PC-3 (cell line): ENCODE measurements at places on chromosomes 13 and 19.

DNA sequence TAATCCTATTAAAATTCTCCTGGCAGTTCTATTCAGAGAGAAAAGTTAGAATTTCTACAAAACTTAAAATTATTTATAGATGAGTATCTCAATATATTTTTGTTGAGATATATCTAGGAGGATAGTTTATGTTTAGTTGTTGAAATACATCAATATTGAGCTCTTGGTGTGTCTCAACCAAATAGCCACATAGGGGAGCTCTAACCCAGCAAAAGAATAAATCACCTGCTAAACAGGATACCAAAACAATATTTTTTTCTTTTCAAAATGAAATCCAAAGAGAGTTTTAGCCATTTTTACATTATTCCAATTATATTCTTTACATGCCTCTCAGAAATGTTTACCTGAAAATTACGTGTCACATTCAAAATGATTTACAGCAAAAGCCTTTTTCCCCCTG lies 954.7 kb downstream of the SLITRK6 start:
- peak; percentile 48 for DNase-seq

DNA sequence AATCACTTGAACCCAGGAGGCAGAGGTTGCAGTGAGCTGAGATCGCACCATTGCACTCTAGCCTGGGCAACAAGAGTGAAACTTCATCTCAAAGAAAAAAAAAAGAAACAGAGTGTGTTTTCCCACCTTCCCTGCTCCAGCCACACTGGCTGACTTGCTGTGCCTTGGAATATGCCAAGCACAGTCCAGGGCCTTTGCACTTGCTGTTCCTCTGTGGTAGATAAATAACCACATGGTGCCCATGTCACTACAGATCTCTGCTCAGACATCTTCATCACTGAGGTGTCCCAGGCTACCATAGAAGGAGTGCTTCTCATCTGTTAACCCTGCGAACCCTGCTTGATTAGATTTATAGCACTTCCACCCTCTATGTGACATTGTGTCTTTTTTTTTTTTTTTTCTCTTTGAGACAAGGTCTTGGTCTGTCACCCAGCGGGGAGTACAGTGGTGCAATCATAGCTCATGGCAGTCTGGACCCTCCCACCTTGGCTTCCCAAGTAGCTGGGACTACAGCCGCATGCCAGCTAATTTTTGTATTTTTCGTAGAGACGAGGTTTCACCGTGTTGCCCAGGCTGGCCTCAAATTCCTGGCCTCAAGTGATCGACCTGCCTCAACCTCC lies 10.4 kb downstream of the SMARCA4 start:
- no peak for DNase-seq

DNA sequence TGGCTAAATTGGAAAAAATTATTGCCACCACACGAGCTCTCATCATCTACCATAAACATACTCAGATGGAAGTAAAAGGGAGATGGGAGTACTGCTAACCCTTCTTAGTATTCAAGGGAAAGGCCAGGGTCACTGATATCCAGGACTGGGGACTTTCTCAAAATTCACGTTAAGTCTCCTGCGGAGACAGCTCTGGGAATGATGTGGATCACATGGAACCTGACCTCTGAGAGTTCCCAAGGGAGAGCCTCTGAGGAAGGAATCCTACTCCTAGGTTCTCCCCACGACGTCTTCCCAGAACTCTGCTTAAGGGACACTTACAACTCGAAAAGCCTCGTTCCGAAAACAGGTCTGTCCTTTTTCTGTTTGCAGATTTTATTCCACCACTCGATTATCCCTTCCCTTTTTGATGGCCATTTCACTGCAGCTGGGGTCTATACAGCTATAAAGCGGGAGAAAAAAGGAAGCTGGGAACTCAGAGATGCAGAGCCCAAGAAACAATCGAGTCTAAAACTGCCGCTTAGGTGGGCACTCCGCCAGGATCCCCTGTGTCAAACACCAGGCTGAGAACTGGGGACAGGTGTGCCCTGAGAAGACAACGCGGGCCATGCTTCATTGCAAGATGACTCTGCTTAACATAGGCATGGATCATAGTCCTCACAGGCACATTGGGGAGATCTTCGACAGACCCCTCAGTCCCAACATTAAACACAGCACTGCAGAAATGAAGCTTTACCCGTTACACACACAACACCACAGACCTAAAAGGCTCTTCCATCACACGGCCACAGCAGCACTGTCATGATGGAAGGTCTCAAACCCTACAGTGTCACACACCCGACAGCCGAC lies 823 bp upstream of the ZNF567 start:
- peak; percentile 2 for DNase-seq

GRCh38 chr13:93397619-93398018 lies 171.0 kb downstream of the GPC6 start:
- DNase-seq, result no peak

DNA sequence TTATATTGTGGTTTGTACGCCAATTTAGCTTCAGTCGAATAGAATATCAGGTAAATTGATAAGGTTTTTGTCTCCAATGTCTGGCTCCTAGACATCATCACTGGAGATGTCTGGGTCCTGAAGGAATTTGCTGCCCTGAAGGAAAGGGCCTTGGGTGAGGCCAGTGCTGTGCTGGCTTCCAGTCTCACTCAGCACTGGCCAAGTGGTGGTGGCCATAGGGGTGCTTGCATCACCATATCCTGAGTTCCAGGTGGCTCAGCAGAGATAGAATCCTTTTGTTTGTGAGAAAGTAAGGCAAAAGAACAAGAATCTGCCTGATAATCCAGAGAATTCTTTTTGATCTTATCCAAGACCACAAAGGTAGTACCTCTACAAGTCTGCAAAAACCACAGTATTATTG lies 39.1 kb downstream of the UQCRFS1 start:
- no peak for DNase-seq

GRCh38 chr13:100392709-100393630 lies 195.6 kb downstream of the GGACT start:
- peak; percentile 95 for DNase-seq

DNA sequence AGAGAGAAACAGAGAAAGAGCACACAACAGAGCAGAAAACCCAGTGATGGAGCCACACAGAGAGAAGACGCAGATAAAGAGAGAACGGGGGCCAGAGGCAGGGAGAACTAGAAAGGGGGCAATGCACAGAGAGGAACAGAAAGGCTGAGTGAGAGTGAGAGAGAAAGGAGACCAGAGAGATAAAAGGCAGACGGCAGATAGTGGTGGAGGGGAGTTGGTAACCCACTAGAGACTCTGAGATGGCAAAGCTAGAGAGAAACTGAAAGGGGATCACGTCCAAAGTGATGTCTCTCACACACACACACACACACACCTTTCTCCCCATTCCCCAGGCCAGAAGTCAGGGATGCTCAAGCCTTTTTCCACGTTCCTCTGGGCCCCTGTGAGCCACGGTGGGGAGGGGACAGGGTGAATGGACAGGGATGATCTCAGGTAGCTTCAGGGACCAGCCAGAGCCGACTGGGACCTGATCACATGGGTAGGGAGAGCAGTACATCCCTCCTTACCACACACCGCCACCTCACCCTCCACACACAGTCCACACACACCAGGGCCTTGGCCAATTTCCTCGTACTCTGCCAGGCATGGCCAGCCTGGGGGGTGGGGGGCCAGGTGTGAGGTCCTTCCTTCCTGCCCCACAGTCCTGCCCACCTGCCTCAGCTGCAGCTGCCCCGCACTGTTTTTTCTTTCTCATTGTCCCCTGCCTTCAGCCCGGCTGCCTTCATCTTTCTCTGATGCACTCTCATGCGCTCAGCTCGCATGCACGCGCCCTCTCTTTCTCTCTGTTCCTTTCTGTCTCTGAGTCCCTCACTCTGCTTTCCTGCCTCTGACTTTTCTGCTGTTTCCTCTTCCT lies 22.5 kb upstream of the POU2F2 start:
- no peak for DNase-seq
